ENCODE measurements at places on chromosomes 2 and 18. TPM values are rescaled to one million over a fixed set of nuclear protein-coding genes. Genes with fewer than 3 reads are reported as not detected.

Gene SDC1
- 0.98 TPM for total RNA-seq

Gene HOXD8
- total RNA-seq: 11.9 TPM

Gene CD207
- total RNA-seq: 1.4 TPM

Gene CRYGC
- not detected for total RNA-seq

Gene SLC16A14
- 7.4 TPM for total RNA-seq

Gene GALNT5
- total RNA-seq: 0.80 TPM

Gene POTEJ
- not detected for total RNA-seq

Gene NAT8
- not detected for total RNA-seq

Gene MTCL1
- total RNA-seq: 14.6 TPM

Gene UGT1A6
- total RNA-seq: not detected

DNA sequence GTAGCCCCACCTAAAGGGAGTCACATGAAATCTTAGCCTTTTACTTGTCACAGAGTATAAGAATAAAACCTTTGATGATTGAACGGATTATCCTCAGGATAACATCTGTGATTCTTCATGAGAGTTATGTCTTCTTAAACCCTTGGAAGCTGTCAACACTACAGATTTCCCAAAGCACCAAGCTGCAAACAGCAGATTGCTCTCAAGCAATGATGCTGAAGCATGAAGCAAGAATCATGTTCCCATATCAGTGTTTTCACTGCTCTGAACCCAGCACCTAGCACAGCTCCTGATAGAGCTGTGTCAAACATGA lies 47.6 kb upstream of the CELF4 start:
- no peak for DNase-seq

DNA sequence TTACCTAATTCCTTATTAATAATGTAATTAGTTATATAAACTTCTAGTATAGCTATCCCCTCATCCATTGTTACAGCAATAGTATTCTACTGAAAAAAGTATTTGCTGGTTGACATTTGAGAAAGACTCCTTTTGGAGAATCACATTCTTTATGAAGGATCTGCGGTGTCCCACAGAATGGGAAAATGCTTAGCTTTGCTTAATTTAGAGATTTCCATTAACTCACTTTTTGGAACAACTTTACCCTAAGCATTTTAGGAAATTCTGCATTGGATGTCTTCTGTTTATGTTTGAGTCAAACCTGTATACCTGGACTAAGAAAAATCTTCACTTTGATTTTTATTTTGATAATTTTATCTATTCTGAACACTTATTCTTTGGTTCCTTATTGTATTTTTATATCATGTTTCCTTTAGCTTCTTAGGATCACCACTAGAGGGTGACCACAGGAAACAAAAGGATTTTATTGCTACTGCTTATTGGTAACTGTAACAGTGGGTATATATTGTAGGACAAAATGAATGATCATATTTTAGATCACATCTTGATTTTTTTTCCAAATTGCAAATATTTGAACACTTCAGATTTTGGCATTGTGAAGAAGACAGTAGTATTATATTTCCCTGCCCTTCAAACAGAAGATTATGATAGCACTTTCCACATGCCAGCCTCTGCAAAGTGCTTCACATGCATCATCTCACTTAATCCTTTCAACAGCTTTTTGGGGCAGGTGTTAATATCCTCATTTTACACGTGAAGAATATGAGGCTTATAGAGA lies 79.6 kb downstream of the MIB1 start:
- DNase-seq: no peak

DNA sequence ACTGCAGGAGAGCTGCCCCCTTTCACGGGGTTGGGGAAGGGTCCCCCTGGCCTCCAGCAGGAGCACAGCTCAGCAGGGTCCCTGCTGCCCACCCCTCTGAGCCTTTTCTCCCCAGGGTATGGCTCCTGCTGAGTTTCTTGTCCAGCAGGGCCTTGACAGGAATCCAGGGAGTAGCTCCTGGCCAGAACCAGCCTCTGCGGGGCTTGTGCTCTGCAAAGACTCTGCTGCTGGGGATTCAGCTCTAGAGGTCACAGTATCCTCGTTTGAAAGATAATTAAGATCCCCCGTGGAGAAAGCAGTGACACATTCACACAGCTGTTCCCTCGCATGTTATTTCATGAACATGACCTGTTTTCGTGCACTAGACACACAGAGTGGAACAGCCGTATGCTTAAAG lies 21.2 kb downstream of the FOSL2 start:
- DNase-seq: no peak

GRCh38 chr2:20469595-20469994 lies 22.7 kb downstream of the RHOB start:
- DNase-seq: no peak

DNA sequence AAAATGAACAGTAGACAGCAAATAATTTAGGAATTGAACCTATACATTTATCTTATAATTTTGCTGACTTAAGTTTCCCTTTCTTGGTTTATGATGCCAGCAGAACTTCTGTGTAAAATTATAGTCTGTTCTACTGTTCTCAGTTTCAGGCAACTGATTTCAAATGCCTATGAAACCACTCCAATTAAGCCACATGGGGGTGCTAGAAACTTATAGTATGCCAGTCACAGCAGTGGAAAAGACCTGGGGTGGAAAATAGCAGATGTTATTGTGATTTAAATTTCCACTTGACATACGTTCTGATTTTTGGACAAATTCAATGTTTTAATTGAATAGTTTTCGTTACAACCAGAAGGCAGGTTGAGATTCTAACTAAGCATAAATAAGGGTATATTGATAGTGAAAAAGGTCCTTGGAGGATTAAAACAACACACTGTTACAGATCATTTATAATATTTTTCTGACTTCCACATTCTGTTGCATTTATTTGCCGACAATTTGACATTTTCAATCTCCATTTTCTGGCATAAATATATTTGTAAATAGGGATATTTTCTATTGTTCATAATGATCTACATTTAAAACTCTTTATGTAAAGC lies 61.4 kb downstream of the CPS1 start:
- DNase-seq: no peak

- no peak for DNase-seq
Observed at GRCh38 chr18:26757263-26758019, 108.1 kb downstream of the AQP4 start.

DNA sequence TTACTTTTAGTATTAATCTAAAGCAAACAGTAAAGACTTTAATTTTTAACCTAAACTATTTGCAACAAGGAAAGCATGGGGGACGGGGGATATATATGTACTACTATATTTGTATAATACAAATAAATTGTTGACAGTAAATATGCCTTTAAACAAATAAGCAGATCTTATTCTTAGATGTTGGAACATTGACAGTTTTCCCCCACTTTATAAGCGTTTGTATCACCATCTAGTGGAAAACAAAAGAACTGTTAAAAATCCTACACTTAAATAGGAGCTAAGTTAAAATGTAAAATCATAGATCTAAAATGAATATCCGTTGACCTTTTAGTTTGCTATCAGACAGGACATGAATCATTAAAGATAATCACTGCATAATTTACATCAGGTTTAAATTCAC lies 50.0 kb downstream of the RBBP8 start:
- no peak for DNase-seq

- no peak for DNase-seq
Observed at GRCh38 chr2:54966837-54967236, 83.4 kb downstream of the RTN4 start.

- no peak for DNase-seq
Observed at GRCh38 chr2:26352892-26353291, 6.3 kb upstream of the ADGRF3 start.

GRCh38 chr2:188524519-188525113 lies 232.9 kb downstream of the GULP1 start:
- DNase-seq: no peak

GRCh38 chr2:235966932-235967757 lies 201.0 kb downstream of the GBX2 start:
- peak; percentile 37 for DNase-seq

DNA sequence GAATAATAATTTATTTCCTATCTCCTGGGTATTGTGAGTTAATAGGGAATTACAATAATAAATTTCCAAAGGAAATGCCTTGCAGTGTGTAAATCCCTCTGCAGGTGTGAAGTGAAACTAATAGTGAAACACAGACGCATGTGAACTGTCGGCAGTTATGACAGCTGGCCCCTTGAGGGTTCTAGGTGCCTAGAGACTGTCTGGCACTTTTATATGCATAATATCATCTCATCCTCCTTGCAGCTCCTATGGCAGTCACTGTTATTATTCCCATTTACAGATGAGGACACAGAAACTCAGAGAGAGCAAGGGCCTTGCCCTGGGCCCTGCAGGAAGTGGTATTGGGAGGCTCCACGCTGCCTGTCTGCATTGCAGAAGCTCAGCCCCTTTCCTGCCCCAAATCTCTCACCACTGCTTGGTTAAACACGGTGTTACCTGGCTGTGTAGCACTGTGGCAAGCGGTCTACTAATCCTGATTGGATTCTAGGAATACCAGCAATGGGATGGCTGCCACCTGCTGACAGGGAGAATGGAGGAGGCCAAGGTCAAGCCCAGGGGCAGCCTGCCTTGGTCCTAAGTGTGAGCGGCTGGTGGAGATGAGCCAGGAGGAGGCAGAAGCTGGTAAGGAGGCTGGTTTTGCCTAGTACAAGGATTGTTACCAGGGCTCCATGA lies 32.8 kb upstream of the ACKR3 start:
- DNase-seq: no peak

GRCh38 chr2:102708847-102709559 lies 52.8 kb upstream of the TMEM182 start:
- no peak for DNase-seq

- DNase-seq: peak; percentile 9
Observed at GRCh38 chr2:10514743-10515142, 66.6 kb upstream of the ODC1 start.

DNA sequence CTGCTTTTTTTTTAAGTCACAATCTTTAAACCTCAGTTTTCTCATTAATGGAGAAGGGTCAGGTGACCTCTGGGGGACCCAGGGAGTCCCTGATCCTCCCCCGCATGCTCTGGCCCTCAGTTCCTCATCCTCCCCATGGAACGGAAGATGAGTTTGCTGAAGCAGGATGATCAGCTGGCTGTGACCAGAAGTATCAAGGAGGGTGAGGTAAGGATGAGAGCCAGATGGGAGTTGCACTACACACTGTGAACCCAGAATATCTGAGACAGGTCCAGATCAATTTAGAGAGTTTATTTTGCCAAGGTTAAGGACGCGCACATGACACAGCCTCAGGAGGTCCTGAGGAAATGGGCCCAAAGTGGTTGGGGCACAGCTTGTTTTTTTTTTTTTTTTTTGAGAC lies 3.8 kb downstream of the CATIP start:
- no peak for DNase-seq

- no peak for DNase-seq
Observed at GRCh38 chr2:160977854-160978253, 182.4 kb upstream of the TANK start.

DNA sequence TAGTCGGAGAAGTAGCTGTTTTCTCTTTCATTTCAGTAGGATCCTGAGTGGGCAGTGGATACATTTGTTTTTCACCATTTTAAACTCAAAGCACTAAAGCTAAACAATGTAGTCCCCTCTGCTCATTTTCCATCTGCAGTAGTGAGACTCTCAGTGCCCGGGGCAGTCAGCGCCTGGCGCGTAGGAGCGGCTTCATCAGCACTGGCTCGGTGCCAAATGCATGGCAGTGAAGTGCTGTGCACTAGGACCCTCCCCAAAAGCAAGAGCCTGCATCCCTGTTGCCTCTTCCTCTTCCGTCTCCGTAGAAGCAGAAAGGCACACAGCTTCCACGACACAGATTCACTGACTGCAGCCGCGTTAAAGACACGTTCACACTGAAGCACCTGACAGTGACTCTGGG lies 19.0 kb upstream of the ESPNL start:
- DNase-seq: no peak

DNA sequence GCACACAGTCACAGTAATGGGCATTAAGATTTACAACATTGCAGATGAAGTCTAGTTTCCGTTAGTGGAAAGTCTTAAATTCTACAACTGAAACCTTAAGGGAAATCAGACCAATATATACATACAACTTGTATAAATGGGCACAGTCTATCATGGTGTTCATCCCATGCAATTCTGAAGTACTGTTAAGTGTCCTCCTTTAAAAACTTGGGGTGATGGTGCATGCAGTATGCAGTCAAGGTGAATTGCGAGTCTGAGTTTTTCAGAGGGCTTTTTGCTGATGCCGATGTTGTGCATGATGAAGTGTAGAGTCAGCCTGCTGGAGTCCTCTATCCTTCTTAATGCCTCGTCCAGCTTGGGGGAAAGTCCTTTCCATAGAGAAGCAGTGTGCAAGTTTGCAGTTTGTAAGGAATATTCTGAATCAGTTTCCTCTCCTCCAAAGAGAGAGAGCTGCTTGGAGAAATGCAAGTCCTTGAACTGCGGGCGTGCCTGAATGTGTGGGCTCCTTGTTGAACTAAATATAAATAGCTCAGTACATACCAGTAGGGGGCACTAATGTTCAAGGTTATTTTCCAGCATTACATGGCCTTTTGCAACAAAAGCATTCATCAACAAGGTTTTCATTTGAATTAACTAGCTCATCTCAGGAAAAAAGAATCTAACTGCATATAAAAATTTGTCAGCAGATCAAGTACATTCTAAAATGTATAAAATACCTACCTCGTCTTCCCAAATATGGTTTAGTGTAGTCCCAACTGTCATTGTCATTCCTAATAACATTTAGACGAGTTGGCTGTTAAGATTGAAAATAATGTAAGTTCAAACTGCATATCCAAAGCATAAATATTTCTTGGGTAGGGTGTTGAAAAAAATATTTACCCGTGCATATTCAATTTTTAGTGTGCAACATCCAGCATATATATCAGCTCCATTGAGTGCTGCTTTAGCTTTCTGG lies 21.3 kb downstream of the HNRNPLL start:
- DNase-seq: no peak

GRCh38 chr2:189336276-189336975 lies 104.8 kb upstream of the WDR75 start:
- no peak for DNase-seq

DNA sequence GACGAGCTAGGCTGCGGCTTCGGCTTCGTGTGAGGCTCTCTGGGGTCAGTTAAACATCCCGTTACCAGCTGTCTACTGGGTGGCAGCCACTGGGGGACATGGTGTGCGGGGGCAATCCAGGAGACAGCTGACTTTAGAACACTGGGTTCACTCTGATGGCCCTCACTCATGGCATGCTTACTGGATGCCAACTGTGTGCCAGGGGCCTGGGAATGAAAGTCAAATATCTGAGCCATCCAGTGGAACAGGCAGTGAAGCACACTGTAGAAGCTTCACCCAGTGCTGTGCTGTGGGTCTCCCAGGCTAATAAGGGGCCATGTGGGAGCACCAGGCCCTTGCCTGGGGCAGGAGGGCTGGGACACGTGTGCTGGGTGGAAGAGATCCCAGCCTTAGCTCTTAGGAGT lies 48.3 kb downstream of the GLI2 start:
- DNase-seq: no peak

DNA sequence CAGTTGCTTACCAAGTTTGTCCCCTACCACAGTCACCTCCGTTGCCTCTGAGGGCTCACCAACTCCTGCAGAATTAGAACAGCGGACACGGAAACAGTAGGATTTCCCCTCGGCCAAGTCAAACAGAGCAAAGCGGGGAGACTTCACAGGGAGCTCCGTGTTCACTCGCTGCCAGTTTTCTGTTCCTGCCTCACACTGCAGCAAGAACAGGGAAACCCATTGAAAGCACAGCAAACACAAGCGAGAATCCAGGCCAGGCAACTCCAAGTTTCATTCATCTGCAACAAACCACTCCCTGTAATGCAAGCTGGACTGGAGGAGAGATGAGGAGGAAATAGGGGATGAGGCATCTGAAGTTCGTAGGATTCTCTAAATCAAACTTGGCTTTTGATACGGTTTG lies 84.2 kb downstream of the MYOM1 start:
- no peak for DNase-seq
